ENCODE measurements at places on chromosomes 2 and 18.

- no peak for DNase-seq
Measured at GRCh38 chr2:169007941-169008340, 23.2 kb downstream of the ABCB11 start.

- no peak for DNase-seq
Measured at GRCh38 chr2:128374711-128375413, 56.2 kb upstream of the HS6ST1 start.

- no peak for DNase-seq
Measured at GRCh38 chr18:21117409-21118131, 6.0 kb upstream of the ROCK1 start.

- DNase-seq = no peak
Measured at GRCh38 chr2:207482630-207483029, 47.1 kb upstream of the CREB1 start.

- no peak for DNase-seq
Measured at GRCh38 chr2:170365686-170366085, 187.7 kb downstream of the MYO3B start.

- peak; percentile 79 for DNase-seq
Measured at GRCh38 chr2:136116151-136116812, 1.7 kb downstream of the CXCR4 start.

DNA sequence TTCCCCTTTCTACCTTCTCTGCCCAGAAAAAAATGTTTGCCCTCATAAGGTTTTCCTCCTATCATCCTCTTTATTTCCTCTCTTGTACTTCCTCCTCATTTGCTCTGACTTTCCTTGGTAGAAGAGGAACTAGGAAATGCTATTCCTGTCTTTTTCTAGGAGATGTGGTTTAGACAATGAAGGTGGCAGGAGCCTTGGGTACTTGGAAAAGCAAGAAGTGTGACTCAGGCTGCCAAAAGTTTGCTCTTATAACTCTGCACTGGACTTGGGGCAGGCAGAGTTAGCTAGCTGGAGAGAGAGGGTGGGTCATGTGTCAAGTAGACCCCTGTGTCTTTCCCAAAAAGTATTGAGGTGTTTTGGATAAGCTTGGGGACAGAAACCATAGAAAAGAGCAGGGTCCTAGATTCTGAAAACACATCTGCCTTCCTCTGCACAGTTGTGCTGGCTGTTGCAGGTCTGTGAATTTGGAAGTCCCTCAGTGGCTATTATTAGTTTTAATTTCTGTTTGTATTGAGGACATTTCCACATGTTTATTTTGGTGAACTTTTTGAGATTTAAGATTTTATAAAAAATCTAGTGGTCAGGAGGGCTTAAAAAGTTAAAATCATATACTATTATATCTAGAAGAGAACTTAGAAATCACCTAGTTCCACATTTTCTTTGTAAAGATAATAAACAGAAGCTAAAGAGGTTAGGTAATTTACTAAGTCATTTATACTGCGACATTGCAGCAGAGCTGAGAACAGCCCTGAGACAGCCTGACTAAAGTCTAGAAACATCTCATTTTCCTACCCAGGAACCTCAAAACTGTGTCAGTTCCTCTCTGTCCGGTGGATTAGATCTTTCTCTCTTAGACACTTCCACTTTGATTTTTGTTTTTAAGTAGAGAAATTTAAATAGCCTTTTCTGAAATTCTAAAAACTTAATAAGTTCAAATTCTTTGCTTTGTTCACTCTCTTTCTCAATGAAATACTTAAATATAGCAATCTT lies 16.0 kb downstream of the INSIG2 start:
- no peak for DNase-seq

GRCh38 chr2:70014959-70015358 lies 53.5 kb upstream of the ASPRV1 start:
- DNase-seq = no peak

GRCh38 chr18:69948919-69949537 lies 1.4 kb upstream of the CD226 start:
- DNase-seq = no peak

DNA sequence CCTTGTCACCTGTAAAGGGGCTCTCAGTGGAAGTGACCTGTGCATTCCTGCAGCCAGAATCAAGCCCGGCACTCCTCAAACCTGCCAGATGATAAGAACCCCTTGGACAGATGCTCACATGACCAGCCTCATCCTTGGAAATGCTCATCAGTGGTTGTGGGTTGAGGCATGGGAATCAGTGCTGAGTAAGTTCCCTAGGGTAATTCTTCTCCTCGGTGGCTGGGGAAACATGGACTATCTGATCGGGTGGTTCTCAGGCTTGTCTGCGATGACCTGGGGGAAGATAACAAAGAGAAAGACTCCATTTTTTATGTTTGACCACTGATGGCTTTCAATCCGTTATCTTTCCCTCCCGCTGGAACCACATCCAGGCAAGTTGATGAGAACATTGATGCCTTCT lies 84.0 kb downstream of the SPP2 start:
- no peak for DNase-seq

DNA sequence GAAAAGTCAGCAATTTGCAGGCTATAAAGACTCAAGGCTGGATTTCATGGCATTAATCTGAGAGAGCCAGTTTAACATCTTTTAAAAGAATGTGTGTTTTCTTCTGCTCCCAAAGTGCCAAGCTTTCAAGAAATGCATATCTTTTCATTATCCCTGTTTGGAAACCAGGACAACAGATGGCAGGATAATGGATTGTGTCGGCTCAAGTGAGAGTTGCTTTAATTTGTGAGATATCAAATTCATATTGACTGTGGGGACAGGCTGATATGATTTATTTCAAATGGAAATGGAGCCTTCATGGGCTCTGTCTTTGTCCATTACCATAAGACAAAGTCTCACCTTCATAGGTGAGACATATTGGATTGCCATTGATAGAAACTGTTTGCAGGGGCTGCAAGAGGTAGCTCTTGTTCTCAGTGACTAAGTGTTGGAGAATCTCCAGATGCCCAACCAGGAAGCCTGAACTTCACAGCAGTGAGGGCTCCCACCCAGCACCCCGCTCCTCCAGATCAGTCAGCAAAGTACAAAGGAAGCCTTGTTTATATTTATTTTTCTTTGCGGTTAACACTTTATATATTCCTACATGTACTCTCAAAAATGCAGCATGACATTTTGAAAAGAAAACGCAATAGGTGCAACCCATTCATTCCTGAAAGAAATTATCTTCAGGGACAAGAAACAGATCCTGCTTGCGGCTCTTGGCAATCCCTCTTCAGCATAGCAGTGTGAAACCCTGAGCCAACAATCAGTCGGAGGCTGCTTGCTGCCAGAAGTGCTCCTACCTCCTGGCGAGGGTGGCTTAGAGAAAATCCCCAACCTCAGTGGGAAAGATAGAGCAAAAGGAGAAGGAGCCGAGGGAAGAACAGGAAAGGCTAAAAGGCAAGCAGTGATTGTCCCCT lies 65.8 kb upstream of the ATL2 start:
- no peak for DNase-seq

GRCh38 chr2:230660294-230661060 lies 52.2 kb upstream of the CAB39 start:
- DNase-seq = peak; percentile 39

DNA sequence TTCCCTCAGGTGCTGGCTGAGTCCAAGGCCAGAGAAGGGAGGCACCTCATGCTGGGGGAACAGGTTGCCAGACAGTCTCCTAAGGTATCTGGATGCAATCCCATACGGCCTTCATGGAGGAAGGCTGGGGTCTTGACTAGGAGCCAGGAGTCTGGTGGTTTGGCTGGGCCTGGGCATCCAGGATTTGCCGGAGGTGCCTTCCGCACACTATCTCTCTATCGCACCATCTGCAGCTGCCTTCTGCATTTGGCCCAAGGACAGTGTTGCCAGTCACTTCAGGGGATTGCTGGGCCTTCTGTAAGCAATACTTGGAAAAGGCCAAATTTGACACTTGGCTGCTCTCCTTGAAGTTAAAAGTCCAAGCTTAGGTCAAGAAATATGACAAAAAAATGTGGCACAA lies 327.2 kb downstream of the EN1 start:
- no peak for DNase-seq

DNA sequence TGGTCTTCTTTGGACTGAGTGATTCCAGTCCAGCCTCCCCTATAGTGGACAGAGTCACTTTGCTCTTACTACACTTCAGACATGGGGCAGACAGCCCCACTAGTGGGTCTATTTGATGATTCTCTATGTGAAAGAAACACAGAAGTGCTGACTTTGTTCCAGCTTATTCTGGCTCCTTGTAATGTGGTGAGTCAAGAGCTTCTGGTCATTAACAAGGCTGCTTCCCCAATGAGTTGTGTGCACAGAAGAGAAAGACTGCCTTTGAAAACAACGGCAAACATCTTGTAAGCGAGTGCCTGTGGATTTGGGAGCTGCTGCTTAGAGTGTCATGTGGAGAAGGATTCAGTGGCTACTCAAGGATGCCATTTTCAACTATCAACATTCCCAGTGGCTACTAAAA lies 39.1 kb downstream of the RMC1 start:
- DNase-seq = no peak

DNA sequence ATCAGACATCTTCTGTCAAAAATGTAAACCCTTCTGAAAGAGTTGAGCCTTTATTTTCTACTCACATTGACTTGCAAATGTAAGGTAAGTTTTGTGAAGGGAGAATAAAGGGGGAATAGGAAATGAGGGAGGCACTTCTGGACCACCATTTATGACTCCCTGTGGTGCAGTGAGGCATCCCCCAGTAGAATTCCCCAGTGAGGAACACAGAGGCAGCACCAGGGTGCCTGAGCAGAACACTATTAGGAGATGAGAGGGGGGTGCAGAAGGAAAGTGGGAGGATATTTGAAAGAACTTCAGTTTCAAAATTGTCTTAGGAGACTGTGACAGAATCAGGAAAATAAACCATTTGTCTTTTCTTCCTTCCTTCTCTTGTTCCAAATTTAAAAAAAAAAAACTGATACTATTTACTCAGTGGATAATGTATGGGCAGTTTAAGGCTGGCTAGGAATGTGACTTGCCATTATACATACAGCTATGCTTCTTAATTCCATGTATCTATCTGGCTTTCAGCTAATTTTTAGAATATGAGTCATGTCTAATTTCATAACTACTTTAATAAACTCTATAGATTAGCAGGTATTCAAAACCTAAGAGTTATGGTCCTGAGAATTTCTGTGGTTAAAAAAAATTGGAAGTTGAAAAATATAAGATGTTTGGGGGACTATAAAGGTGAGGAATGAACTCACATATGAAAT lies 478.1 kb upstream of the CHAC2 start:
- DNase-seq = no peak

DNA sequence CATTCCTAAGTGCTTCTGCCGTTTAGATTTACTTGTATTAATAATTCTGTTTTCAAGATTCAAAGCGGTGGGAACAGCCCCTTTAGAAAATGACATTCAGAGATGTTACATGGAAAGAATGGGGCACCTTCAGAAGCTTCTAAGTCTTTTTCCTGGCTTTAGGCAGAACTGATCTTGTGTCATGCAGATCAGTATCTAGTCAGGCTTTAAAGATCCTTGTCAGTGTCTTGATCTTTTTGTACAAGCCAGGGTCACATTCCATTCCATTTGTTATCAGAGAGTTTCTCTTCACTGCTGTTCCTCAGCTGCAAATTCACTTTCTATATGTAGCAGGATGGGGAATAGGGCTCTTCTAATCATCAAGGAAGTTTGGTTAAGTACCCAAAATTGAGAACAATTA lies 275.3 kb downstream of the DCC start:
- no peak for DNase-seq

- no peak for DNase-seq
Measured at GRCh38 chr2:67066782-67067181, 330.4 kb upstream of the ETAA1 start.

- peak; percentile 12 for DNase-seq
Measured at GRCh38 chr18:32891130-32891529, 118.3 kb upstream of the KLHL14 start.

DNA sequence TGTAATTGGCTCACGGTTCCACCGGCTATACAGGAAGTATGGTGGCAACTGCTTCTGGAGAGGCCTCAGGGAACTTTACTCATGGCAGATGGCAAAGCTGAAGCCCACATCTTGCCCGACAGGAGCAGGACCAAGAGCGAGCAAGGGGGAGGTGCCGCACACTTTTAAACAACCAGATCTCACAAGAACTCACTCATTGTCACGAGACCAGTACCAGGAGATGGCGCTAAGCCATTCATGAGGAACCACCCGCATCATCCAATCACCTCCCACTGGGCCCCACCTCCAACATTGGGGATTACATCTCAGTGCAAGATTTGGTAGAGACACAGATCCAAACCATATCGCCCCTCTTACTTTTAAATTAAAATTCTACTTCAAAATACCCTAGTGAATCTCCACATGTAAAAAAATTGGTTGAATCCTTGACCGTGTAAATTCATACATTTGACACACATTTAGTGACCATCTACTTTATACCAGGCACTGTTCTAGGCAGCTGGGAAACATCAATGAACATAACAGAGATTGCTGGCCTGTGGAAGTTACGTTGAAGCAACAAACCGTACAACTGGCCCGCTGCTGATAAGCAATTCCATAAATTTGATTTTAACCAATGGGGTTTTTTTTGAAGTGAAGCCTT lies 87.6 kb downstream of the ALPK2 start:
- no peak for DNase-seq

GRCh38 chr2:120465989-120466703 lies 120.2 kb downstream of the INHBB start:
- no peak for DNase-seq

DNA sequence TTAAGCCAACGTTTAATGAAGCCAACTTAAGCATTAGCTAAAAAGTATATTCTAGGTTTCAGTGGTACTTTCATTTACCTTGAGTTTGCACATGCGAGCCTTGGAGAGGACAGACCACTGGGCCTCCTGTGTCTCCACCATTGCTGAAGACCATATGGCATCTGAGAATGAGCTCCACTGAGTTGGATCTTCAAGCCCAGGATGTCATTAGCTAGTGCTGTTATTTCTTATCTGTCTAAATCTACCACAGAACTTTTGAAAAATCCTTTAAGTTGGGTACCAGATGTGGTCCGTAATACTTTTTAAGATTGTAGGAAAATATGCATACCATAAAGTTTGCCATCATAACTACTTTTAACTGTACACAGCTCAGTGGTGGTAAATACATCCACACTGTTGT lies 161.8 kb downstream of the NCK2 start:
- DNase-seq = no peak

DNA sequence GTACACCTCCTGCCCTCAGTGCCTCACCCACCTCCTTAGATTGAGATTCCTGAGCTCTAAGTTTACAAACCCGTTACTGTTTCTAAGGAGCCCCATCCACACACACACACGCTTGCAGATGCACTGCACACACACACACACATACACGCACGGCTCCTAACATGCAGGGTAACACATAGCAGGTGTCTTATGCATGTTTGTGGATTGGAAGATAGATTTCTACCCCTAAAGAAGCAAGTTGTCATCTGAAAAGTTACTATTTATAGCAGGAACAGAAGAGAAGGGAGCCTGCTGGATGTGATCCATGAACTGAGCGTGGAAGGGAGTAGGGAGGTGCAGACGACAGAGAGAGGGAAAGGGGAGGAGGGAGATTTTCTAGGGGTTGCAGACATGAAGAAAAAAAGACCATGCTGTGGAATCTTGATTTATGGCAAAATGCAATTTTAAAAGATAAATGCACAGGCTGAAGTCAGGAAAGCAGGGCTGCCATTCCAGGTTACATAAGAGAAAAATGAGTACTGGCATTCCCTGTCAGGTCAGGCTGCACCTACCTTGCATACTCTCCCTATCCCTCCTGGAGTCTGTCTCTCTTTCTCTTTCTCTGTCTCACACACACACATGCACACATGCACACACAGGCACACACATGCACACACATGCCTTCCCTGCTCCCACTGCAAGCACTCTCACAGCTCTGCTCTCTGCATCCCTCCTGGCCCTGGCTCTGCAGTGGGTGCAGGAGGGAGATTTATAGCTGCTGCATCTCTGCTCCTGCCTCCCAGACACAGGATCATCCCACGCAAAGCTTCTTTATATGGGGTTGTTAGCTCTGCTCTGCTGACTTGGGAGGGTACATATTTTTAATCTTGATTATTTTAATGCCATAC lies 192.6 kb upstream of the MYT1L start:
- DNase-seq = no peak

Measured in OCI-LY7 (cell line).